ENCODE measurements at places on chromosomes 1 and 21.

DNA sequence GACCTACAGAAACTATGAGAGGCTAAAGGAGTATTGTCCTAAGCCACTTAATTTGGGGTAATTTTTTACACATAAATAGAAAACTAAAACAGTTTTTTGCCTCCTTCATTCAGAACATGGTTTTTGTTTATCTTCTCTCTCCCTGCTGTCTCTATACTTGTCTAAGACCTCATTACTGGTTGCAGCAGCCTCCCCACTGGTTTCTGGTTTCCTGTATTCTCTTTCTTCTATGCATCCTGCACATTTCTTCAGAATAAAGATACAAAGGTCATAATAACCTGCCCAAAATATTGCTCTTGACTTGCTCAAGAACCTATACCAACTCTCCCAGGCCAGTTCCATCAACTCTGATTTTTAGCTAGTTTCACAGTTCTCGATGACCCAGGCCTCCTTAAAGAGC lies 19.8 kb upstream of the BOLA1 start:
- DNase-seq: no peak

- no peak for DNase-seq
These were observed 81.8 kb downstream of the LYST start for GRCh38 chr1:235784950-235785349.

GRCh38 chr1:159562680-159563079 lies 24.9 kb upstream of the APCS start:
- no peak for DNase-seq

GRCh38 chr21:42532466-42533181 lies 19.0 kb downstream of the SLC37A1 start:
- DNase-seq: no peak

- DNase-seq: no peak
These were observed 28.9 kb upstream of the ADAM30 start for GRCh38 chr1:119924948-119925898.

DNA sequence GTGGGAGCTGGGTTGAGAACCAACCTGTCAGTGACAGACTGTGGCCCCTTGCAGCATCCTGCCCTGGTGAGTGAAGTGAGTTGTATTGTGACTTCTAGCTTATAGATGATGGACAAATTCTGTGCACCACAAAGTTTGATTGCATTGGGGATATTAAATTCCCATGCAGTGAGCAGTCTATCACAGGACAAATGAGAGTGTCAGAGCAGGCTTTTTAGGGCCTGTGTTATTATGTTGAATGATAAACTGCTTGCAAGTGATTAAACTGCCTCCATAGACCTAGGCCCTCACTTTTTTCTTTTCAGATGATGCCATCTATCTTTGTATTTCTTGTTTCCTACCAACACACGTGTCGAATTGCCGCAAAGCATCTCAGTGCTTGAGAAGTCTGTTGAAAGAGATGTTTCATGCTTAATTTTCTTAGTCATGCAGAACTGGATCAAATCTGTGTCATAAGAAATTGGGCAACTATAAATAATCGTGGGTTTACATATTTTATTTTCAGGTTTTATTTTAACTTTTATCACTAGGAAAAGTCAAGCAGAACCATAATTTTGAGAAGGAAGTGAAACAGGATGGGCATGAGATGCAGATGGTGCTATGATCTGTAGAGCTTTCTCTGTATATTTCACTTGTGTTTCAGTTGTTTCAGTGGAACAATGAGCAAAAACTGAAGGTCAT lies 199.2 kb downstream of the S1PR1 start:
- no peak for DNase-seq

DNA sequence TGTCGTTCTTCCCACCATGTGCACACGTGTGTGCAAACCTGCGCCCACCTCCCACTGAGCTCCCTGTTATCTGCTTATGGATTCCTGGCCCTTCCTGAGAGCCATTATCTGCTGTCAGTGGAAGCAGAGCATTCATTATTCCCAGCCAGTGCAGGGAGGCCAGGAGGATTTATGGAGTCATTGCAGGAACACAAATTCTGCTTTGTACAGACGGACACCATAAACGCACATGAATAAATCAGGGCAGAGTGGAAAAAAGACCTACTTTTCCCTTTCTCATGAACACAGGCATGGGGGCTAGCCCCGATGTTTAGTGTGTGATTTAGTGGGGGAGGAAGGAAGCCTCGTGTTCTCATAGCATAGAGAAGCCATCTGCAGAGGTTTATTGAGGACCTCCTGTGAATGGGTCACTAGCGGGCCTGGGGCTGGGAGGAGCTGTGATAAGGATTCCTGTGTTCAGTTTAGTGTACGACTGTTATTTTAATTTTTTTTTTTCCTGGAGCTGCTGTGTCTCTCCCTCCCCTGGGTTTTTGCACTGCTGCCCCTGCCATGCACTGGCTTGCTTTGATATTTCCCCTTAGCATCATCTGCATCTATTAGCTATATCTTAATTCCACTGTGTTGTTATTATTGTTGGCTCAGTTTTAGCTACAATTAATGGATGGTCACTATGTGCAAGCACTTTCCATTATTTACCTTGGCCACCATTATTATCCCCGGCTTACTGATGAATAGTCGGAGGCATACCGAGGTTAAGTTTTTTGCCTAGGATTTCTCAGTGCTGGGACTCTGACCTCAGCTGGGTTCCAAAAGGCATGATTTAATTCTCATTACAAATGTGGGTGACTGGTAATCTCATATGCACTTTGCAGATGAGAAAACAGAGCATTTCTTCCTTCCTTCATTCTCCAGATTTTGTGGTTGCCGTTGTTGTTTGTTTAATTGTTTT lies 33.0 kb downstream of the HUNK start:
- DNase-seq: no peak

DNA sequence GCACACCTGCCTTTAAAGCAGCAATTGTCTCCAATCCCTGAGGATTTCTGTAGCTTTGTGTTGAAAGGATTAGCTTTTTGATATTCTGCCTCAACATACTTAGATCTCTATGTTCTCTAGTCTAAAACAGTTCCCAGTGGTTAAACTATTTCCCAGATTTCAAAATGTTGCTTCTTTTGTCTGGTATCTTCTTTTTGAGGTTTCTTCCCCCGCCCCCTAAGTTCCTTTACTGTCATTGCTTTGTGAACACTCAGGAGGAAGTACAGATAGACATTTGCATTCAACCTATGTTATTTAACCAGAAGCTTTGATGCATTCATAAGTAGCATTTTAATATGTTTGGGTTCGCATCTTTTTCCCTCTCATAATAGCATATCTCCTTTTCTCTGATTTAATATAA lies 33.5 kb downstream of the CYYR1 start:
- no peak for DNase-seq
